ENCODE measurements at places on chromosomes 12 and 14.

DNA sequence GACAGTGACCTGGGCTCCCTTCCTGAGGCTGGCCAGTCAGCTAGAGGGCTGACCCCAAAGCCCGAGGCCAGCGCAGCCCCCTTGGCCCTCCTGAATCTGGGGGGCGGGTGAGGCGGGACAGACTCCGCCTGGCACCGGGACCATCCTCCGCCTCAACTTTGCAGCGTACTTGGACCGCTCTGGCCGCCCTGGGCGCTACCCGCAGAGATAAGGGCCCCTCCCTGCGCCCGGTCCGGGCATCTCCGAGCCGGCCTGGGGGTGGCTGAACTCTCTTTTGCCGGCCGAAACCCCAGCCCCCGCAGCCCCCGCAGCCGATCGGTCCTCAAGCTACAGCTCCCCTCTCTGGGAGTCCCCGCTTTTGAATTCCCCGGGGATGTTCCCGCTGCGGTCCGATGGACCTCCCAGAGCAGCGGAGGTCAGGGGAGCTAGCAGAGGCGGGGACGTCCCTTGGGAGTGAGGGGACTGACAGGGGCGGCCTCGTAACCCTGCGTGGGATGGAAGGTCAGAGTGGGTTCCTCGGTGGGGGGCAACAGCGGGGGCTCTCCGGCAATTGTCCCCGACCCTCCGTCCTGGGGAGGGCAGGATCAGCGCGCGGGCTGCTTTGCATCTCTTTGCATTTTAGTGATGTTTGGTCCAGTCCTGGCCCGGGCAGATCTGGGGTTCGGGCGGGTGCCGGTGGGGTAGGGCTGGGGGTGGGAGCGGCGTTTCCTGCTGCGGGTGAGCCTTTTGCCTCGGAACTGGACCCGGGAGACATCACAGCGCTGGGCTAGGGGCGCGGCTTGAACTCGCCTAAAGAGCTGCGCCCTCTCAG is at the start of gene CRIP1:
CRIP1 (plus strand) TSS at position 724 of the 811 bp plus-strand sequence. CDS start 374 bp downstream, outside the sequence.
- peak; percentile 28 for DNase-seq

DNA sequence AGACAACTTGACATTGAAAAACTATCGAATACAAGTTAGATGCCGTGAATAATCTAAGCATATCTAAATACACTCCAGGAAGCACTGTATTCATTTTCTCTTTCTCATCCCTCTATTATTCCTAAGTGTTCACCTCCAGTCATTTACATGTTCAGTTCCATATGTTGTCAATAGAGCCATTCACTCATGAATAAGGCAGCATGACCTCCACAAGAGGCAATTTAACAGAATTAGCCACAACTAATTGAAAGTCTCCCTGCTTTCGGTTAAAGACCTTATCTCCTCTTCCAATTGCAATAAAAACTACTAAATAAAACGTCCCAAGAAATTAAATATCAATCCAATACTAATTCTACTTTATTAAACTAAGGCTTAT is 1.8 kb downstream of the LRIG3 start:
- DNase-seq: no peak

- DNase-seq: no peak
These were observed 21.2 kb upstream of the SMCO2 start for GRCh38 chr12:27425306-27425705.

DNA sequence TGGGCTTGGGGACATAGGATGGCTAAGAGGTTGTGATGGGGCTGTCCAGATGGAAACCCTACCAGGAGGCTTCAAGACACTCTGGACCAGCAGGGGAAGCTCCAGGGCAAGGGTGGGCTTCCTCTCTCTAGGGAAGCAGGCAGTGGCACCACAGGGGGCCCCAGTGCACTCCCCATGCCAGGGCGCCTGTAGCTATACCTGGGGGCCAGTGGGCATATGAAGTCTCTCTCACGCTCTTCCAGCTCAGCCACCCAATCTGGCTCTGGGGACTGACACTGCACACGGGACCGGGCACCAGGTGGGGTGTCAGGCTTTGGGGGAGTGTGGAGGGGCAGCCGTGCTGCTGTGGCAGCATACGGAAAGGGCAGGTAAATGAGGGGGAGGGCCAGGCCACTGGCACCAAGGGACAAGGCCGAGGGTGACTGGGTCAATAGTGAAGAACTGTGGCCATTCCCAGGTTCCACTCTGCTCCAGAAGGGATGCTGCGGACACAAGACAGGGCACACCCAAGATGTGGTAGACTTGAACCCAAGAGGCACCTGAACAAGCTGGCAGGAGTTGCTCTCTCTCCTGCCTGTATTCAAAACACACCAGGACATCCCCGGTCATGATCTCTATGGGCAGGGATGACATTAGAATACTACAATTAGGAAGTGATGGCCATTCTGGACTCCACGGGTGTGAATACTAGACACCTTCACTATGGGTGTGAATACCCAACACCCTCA is 27.5 kb downstream of the RFLNA start:
- no peak for DNase-seq

GRCh38 chr14:99946652-99947489 is 118.4 kb upstream of the EVL start:
- DNase-seq: peak; percentile 49

GRCh38 chr14:96893966-96894622 is 96.9 kb downstream of the VRK1 start:
- no peak for DNase-seq

Measured in CD4-positive, alpha-beta T cell treated with Interleukin-10 for 1 hour (primary cell).